ENCODE measurements at places on chromosomes 6 and 20. TPM values are rescaled to one million over a fixed set of nuclear protein-coding genes. Genes with fewer than 3 reads are reported as not detected.

- H3K27ac ChIP-seq: peak overlapping the region; percentile 98
- peaks cover 8% of the 10 kb centered on the region for H3K4me1 ChIP-seq
- peak overlapping the region; percentile 68 for H3K4me3 ChIP-seq
- no peaks in the 10 kb centered on the region for H3K27me3 ChIP-seq
- peaks cover 12% of the 10 kb centered on the region for H3K36me3 ChIP-seq
These were observed 1.6 kb downstream of the TPBG start for GRCh38 chr6:82365016-82365795.

GRCh38 chr20:37764333-37764935, 70.6 kb downstream of the CTNNBL1 start:
- H3K27me3 ChIP-seq: no peaks in the 10 kb centered on the region
- H3K36me3 ChIP-seq: peaks cover 2% of the 10 kb centered on the region

Gene TMEM200A
- 47.8 TPM for total RNA-seq

DNA sequence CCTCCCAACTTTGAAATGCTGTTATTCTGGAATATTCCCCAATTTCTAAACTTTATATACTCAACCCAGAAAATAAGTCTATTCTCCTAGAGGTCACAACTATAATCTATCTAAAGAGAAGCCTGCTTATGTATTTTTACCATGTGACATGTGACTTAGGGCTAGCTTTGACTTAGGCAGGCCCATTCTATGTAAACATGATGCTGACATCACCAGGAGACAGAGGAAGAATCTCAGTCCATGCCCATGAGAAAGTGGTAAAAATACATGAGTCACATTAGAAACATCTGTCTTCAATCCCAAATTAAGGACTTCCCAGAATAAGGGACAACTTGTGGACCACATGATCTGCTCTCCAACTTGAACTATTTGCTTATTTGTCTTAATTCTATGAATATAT, 113.6 kb upstream of the ID4 start:
- H3K36me3 ChIP-seq: no peaks in the 10 kb centered on the region
- DNase-seq: peak; percentile 93
- H3K4me3 ChIP-seq: no peak overlapping the region
- H3K27me3 ChIP-seq: no peaks in the 10 kb centered on the region

Gene RIN2
- total RNA-seq: 72.2 TPM

DNA sequence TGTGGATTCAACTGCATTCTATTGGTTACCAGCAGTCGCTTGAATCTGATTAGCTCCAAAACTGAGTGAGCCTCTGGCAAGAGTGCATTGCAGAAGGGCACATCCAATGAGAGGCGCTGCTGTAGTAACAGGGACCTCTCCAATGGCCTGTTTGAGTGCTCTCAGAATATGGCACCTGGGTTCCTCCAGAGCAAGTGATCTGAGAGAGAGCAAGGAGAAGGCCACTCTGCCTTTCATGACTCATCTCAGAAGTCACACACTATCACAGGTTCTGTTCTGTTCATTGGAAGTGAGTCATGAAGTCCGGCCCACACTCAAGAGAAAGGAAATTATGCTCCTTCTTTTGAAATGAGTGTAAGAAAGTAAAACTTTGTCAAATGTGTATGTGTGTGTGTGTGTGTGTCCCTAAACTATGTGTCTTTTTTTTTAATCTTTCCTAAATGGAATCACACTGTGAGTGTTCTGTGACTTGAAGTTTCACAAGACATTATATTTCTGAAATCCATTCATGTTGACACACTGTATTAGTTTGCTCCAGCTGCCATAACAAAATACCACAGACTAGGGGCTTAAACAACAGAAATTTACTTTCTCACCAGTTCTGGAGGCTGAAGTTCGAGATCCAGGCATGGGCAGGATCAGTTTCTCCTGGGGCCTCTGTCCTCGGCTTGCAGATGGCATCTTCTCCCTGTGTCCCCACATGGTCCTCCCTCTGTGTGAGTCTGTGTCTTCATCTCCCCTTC, 138.3 kb upstream of the CDYL start:
- H3K4me1 ChIP-seq: 0 out of 2 replicates have a peak, but pooled peaks cover 1% of the 10 kb centered on the region

Gene GTSF1L
- not detected for total RNA-seq

Gene CRISP2
- total RNA-seq: not detected

DNA sequence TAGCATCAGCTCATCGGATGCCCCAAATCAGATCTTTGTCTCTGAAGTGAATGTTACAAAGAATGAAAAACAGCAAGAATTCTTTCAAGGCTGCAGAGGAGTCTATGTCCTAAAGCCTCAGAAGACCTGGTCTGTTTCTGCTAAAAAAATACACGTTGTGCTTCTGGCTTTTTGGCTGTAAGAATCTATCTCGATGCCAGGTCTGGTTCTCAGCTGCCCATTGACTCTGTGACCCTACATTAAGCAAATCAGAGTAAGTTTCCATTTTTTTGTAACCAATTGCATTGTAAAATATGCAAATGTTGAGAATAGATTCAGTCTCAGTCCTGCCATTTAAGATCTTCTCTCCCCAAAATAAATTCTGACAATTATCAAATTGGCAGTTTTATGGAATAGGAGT, 705.4 kb downstream of the RFPL4B start:
- no peak for DNase-seq
- H3K4me3 ChIP-seq: no peak overlapping the region
- H3K4me1 ChIP-seq: peaks cover 12% of the 10 kb centered on the region
- no peaks in the 10 kb centered on the region for H3K27me3 ChIP-seq
- H3K27ac ChIP-seq: no peak overlapping the region
- H3K36me3 ChIP-seq: no peaks in the 10 kb centered on the region

GRCh38 chr6:113170454-113170853, 686.7 kb upstream of the MARCKS start:
- no peak overlapping the region for H3K4me3 ChIP-seq
- DNase-seq: no peak
- no peaks in the 10 kb centered on the region for H3K27me3 ChIP-seq
- H3K4me1 ChIP-seq: peaks cover 4% of the 10 kb centered on the region
- H3K36me3 ChIP-seq: no peaks in the 10 kb centered on the region

DNA sequence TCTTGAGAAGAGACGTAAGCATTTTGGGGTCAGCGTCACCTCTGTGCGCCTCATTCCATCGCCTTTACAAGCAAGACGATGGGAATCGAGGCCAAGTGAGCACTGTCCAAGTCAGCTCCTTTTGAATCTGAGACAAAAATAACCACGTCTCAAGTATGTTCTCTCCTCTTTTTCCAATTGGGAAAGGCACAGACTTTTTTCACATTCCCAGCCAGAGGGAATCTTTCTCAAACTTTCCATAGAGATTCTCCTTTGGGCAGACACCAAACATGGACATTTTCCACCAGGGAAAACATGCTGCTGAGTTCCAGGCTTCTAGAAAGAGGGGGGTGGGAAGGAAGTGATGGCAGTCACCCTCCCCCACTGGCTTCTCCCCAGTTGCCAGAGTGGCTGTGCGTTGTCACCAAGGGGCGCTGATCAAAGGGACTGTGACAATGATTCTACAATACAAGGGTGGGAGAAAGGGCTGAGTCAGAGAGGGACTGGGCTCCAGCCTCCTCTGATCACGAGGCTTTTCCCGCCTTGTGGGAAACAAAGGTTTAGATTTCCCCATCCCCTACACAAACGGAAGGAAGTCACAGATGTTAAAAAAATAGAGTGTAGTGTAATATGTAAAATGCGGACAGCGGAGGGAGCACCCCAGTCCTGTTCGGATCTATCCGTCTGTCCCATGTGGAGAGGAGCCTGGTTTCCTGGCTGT, 281.9 kb upstream of the RNF24 start:
- DNase-seq: peak; percentile 2
- H3K4me1 ChIP-seq: no peaks in the 10 kb centered on the region
- no peak overlapping the region for H3K27ac ChIP-seq
- H3K36me3 ChIP-seq: no peaks in the 10 kb centered on the region

Gene CTAGE9
- not detected for total RNA-seq

- H3K27ac ChIP-seq: no peak overlapping the region
- no peaks in the 10 kb centered on the region for H3K27me3 ChIP-seq
- H3K4me3 ChIP-seq: no peak overlapping the region
- H3K36me3 ChIP-seq: no peaks in the 10 kb centered on the region
These were observed 112.2 kb downstream of the TASP1 start for GRCh38 chr20:13526551-13526950.

GRCh38 chr6:35165630-35166071, 24.5 kb upstream of the TCP11 start:
- no peaks in the 10 kb centered on the region for H3K27me3 ChIP-seq
- peak; percentile 87 for DNase-seq
- peaks cover 23% of the 10 kb centered on the region for H3K4me1 ChIP-seq
- H3K4me3 ChIP-seq: no peak overlapping the region

Gene FRK
- under 0.01 TPM for total RNA-seq

DNA sequence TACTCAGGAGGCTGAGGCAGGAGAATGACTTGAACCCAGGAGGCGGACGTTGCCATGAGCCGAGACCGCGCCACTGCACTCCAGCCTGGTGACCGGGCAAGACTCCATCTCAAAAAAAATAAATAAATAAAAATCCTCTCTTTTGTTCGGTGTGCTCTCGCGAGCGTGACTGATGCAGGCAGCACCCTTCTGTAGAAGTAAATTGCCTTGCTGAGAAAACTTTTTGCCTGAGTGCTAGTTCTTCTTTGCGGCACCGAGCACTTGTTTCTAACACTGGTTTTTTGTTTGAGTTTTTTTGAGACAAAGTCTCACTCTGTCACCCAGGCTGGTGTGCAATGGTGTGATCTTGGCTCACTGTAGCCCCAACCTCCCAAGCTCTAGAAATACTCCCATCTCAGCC, 30.5 kb downstream of the PLN start:
- no peaks in the 10 kb centered on the region for H3K27me3 ChIP-seq
- H3K4me3 ChIP-seq: no peak overlapping the region
- no peak overlapping the region for H3K27ac ChIP-seq
- DNase-seq: no peak
- H3K4me1 ChIP-seq: peaks cover 8% of the 10 kb centered on the region

- no peaks in the 10 kb centered on the region for H3K27me3 ChIP-seq
- H3K4me1 ChIP-seq: no peaks in the 10 kb centered on the region
- H3K4me3 ChIP-seq: no peak overlapping the region
- peaks cover 40% of the 10 kb centered on the region for H3K36me3 ChIP-seq
- H3K27ac ChIP-seq: no peak overlapping the region
- DNase-seq: no peak
These were observed 56.7 kb downstream of the FAM120B start for GRCh38 chr6:170363255-170363654.

- no peak for DNase-seq
- no peak overlapping the region for H3K27ac ChIP-seq
These were observed 539.3 kb upstream of the ID4 start for GRCh38 chr6:19297880-19298279.

Gene PI16
- under 0.01 TPM for total RNA-seq

GRCh38 chr20:51327251-51327841, 215.2 kb downstream of the NFATC2 start:
- DNase-seq: peak; percentile 97
- H3K36me3 ChIP-seq: no peaks in the 10 kb centered on the region
- no peaks in the 10 kb centered on the region for H3K27me3 ChIP-seq
- H3K27ac ChIP-seq: peak overlapping the region; percentile 84
- no peak overlapping the region for H3K4me3 ChIP-seq

- H3K36me3 ChIP-seq: no peaks in the 10 kb centered on the region
- H3K4me1 ChIP-seq: peaks cover 14% of the 10 kb centered on the region
- H3K27ac ChIP-seq: no peak overlapping the region
- H3K4me3 ChIP-seq: no peak overlapping the region
These were observed 158.1 kb downstream of the SOX4 start for GRCh38 chr6:21751608-21752007.

Gene TENT5A
- 10.8 TPM for total RNA-seq

Gene AKAP12
- total RNA-seq: 176 TPM

DNA sequence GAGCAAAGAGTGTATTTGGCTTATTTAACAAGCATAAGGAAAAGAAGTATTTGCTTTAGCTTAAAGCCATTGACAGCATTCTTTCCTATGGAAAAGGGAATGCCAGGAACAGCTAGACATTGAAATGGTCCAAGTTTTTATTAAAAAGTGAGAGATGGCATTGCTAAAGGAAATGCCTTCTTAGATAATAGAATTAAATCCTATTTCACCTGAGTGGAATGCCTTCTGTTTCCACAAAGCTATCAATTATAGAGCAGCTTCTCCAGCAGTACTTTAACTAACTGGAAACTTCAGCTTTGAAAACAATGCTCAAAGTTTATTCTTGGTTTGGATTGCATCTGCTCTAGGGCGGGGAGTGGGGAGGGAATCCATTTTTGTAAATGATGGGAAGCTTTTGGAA, 85.1 kb upstream of the CNKSR3 start:
- H3K4me1 ChIP-seq: no peaks in the 10 kb centered on the region
- H3K27me3 ChIP-seq: no peaks in the 10 kb centered on the region
- H3K36me3 ChIP-seq: no peaks in the 10 kb centered on the region
- H3K27ac ChIP-seq: no peak overlapping the region

Gene JARID2
- total RNA-seq: 12.9 TPM

- no peak overlapping the region for H3K4me3 ChIP-seq
- H3K4me1 ChIP-seq: peaks cover 2% of the 10 kb centered on the region
- H3K27me3 ChIP-seq: no peaks in the 10 kb centered on the region
- peak; percentile 61 for DNase-seq
- no peaks in the 10 kb centered on the region for H3K36me3 ChIP-seq
- no peak overlapping the region for H3K27ac ChIP-seq
These were observed 170.6 kb downstream of the LY86 start for GRCh38 chr6:6758915-6759654.

GRCh38 chr6:139519571-139520031, 145.2 kb upstream of the CITED2 start:
- no peak overlapping the region for H3K4me3 ChIP-seq
- no peaks in the 10 kb centered on the region for H3K36me3 ChIP-seq

- H3K4me1 ChIP-seq: peaks cover 4% of the 10 kb centered on the region
- H3K27ac ChIP-seq: no peak overlapping the region
- H3K4me3 ChIP-seq: no peak overlapping the region
- H3K27me3 ChIP-seq: peaks cover 6% of the 10 kb centered on the region
- peak; percentile 80 for DNase-seq
These were observed 34.8 kb upstream of the MYB start for GRCh38 chr6:135146162-135146934.

DNA sequence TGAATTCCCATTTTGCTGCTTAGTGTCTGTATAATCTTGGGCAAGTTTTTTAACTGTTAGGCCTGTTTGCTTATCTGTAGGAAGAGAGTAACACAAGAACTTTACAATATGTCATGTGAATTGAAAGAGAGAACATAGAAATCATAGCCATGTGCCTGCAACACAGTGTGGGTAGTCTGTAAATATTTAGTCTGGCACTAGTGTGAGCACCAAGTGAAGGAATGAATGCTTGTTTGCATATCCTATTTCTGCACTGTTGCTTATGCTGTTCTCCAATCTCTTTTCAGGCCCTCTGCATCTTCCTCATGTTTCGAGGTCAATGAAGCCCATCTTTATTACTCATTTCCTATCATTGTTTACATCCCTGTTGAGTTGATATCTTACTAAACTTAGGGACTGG, 49.2 kb downstream of the CBFA2T2 start:
- H3K36me3 ChIP-seq: no peaks in the 10 kb centered on the region
- DNase-seq: peak; percentile 91
- H3K4me1 ChIP-seq: peaks cover 6% of the 10 kb centered on the region
- no peaks in the 10 kb centered on the region for H3K27me3 ChIP-seq
- H3K27ac ChIP-seq: peak overlapping the region; percentile 12
- no peak overlapping the region for H3K4me3 ChIP-seq

Measured in IMR-90 (cell line).